ENCODE measurements at places on chromosomes 1 and 21.

- DNase-seq = no peak
Measured at GRCh38 chr1:45721207-45721606, 29.2 kb downstream of the IPP start.

DNA sequence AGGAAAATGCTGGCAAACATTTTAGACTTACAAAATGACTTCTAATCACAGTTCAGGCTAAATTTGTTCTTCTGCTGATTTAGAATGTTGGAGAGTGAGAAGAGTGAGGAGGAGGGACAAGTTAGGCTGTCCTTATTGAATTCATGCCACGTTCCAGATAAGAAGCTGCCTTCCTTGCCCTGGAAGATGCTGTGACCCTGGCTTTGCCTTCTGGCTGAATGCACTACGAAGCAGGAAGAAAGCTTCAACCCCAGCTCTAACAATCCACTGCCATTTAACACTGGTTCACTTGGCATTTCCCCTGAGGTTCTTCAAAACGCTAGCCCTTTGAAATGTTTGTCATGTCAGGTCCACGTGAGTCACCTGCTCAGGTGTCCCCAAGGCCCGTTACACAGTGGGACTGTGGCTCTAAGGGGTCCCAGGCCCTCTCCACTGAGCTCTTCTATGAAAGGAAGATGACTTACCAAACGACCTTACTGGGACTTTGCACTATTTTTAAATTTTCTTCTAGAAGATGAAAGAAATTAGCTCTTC lies 30.0 kb upstream of the LRRC8C start:
- no peak for DNase-seq

DNA sequence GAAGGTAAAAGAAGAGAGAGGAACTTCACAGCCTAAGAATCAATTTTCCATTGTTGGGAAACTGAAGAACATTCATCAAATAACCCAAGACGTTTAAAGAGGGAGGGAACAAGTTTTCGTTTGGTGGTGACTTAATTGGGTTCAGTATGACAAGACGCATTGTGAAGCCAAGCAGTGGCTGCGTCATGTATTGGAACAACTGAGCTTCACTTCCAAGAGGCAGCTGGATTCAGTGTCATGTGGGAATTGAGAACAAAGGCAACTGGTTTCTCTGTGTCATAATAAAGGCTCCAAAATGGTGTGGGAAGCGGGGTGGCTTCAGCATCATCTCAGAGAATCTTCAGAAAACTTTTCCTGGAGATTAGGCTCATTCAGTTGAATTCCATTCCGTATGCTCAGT lies 29.8 kb upstream of the RC3H1 start:
- DNase-seq = no peak

DNA sequence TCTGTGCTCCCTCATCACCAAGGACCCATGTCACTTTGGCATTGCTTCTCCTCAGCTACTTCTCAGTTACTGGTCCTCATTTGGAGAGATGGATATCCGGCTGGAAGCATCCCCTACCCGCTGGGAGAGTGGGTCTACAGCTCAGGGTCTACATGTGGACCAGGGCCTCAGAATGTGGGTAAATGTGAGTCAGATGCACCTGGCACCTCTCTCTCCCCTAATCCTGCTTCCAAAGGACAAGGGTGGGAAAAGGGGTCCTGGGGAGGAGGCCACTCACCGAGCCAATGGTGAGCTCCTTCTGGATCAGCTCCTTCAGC lies 908 bp downstream of the S100A6 start:
- DNase-seq = no peak

GRCh38 chr1:30685796-30686165 lies 37.6 kb downstream of the MATN1 start:
- no peak for DNase-seq

All from stimulated activated CD8-positive, alpha-beta memory T cell treated with anti-CD3 and anti-CD28 coated beads, Interleukin-2, amount 100 ng/mL, for 48 hours (primary cell).